ENCODE measurements at places on chromosomes 4 and X. TPM values are rescaled to one million over a fixed set of nuclear protein-coding genes. Genes with fewer than 3 reads are reported as not detected.

MUC7 gene
- total RNA-seq = not detected

CLCN5 gene
- total RNA-seq = 2.2 TPM

UCP1 gene
- total RNA-seq = not detected

ADH6 gene
- total RNA-seq = not detected

BCORL1 gene
- total RNA-seq = 2.5 TPM

ARMCX4 gene
- total RNA-seq = 1.8 TPM

UGT2B17 gene
- not detected for total RNA-seq

Measured in bronchus fibroblast of lung (primary cell).